ENCODE measurements at places on chromosomes 13 and 19.

- no peak for DNase-seq
Observed at GRCh38 chr19:35717665-35718344, at the start of gene KMT2B. TSS of gene KMT2B (plus strand) at chr19:35718003. CDS start at chr19:35718019, 16 bp downstream.

DNA sequence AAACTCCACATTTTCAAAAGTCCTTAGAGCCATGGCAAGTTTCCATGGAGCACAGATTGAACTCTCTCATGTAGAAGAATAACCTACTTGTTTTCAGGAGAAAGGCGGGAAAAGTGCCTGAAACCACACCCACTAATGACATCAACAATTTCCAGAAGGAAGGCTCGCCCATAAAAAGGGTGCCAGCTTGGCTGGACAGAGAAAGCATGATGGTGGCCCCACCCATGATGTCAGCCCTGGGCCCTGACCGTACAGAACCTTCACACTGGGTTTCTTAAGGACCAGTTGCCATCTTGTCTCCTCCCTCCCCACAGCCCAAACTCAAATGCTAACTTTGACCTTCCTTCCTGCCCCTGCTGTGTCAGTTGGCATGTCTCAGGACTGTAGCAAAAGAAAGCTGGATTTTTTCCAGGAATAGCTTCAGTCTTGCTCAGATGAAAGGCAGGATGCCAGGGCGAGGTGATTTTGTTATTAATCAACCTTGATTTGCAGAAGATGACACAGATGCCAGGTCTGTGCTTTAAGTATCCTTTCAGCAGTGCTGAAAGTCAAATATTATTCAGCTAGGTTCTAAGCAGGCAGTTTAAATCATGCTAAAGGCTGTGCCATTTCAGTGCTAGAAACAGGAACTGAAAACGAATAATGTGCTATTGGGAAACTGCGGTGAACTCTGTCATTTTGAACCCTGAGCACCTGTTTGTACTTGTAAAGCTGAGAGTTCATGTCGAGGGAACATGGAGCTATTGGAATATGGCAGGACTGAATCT, 89.5 kb upstream of the RFC3 start:
- DNase-seq = no peak

DNA sequence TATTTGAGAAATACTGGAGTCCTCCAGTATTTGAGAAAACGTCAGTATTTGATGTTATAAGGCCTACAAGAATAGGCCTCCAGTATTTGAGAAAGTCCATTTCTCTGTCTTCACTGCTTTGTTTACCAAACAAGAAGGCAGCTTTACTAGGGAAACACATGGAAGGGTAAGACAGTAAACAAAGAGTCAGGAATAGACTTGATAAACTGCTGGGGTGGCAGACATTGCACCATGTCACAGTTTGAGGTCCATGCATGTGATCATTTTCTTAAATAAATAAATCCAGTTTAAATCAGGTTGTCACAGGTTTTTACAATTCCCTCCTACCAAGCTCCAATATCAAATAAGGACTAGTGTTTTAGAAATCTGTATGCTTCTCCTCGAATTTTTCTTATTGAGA, 1431.0 kb upstream of the SPRY2 start:
- DNase-seq = no peak

GRCh38 chr19:39424934-39425333, 10.8 kb downstream of the RPS16 start:
- DNase-seq = no peak

- DNase-seq = no peak
Observed at GRCh38 chr13:98755116-98755515, 2.6 kb upstream of the SLC15A1 start.

- DNase-seq = no peak
Observed at GRCh38 chr19:32875428-32875827, 5.9 kb upstream of the SLC7A9 start.

GRCh38 chr13:35139591-35139990, 197.5 kb downstream of the NBEA start:
- no peak for DNase-seq

DNA sequence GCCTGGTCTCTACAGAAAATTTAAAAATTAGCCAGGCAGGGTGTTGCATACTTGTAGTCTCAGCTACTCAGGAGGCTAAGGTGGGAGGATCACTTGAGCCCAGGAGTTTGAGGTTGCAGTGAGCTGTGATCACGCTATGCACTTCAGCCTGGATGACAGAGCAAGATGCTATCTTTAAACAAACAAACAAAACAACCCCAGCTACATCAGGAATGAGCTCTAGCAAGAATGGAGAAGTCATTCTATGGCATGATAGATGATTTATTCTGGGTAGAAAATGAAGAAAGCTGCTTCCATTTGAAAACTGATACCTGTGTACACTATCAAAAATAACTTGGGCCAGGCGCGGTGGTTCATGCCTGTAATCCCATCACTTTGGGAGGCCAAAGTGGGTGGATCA, 15.8 kb upstream of the SHISA2 start:
- no peak for DNase-seq

DNA sequence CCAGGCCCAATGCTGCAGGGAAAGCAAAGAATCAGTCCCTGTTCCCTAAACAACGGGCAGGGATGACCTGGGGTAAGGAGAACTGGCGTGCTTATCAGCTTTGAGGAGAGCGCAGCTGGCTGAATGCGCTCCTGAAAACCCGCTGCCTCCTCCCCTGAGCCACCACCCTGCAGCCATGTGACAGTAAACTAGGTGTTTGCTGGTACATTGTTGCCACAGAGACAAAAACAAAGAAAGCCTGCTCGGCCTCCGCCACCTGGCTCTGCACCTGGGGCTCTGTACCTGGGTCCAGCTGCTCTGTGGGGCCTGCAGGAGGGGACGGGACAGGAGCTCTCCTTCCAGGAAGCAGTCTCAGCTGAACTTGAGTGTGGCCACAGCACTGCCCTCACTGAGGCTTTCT, 21.8 kb downstream of the MCF2L start:
- no peak for DNase-seq

DNA sequence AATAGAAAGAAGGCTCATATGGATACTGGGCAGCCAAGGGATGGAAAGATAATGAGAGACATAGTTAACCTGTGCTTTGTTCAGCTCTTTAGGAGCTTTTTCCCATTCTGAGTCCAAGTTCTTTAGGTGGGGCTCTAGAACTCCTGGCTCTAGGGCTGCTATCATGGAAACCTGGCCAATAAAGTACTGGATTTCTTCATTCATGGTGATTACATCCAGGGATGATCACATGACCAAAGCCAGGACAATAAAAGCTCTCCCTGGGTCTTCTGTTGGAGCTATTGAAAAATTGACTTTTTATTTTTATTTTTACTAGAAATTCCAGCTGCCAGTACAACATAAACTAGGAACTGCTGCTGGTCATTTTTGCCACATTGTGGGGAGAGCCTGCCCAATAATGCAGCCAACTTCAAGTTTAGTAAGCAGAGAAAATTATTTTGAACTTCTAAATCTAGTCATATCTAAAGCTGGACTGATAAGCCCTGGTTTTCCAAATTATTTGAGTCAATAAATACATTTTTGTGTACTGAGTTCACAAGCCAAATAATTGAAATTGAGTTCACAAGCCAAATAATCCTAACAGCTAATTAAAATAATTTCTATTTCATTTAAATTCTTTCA, 224.9 kb upstream of the STARD13 start:
- DNase-seq = no peak

DNA sequence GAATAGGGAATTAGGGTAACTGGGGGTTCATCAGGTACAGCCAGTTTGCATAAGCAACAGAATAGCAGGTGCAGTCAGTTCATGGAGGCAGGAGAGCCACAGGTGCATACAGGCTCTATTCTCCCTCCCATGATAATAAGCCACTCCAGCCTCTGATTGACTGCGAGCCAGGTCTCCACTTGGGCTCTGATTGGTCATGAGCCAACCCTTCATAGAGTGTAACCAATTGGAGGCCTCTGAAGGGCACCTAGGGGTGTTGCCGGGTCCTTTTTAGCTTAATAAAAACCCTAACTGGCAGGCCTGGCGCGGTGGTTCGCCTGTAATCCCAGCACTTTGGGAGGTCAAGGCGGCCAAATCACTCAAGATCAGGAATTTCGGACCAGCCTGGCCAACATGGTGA, 8.7 kb upstream of the CKM start:
- DNase-seq = no peak

DNA sequence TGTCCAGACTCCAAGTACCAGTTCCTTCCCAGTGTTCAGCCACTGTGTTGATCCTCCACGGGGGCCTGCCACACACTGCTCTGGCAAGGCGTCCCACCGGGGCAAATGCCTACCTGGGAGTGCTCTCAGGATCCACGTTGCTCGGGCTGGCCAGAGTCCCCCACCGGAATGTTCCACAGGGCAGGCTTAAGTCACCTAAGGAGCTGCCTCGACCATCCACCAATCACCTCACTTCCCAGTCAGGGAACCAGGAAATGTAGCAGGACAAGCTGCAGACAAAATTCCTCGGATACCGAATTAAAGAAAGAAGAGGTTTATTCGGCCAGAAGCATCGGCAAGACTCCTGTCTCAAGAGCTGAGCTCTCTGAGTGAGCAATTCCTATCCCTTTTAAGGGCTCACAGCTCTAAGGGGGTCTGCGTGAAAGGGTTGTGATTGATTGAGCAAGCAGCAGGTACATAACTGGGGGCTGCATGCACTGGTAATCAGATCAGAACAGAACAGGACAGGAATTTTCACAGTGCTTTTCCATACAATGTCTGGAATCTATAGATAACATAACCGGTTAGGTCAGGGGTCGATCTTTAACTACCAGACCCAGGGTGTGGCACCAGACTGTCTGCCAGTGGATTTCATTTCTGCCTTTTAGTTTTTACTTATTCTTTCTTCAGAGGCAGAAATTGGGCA, 56.9 kb upstream of the EDNRB start:
- no peak for DNase-seq

DNA sequence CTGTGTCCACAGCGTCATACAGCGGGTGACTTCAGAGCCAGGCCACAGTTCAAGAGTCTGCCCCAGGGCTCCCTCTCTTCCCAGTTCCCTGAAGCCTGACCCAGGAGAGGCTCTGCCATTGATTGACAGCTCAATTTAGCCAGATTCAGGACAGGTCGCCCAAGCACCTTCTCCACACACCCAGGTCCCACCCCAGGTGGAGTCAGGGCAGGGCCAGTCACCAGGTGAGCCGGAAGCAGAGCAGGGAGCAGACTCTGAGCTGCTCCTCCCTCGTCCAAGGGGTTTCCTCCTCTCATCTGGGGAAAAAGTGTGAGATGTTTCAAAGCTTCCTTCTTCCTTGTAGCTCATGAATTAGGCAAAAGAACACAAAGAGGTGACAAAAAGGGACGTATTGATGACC, 5.6 kb downstream of the CEACAM7 start:
- DNase-seq = no peak

- no peak for DNase-seq
Observed at GRCh38 chr19:7159105-7159933, 89.8 kb downstream of the ZNF557 start.

DNA sequence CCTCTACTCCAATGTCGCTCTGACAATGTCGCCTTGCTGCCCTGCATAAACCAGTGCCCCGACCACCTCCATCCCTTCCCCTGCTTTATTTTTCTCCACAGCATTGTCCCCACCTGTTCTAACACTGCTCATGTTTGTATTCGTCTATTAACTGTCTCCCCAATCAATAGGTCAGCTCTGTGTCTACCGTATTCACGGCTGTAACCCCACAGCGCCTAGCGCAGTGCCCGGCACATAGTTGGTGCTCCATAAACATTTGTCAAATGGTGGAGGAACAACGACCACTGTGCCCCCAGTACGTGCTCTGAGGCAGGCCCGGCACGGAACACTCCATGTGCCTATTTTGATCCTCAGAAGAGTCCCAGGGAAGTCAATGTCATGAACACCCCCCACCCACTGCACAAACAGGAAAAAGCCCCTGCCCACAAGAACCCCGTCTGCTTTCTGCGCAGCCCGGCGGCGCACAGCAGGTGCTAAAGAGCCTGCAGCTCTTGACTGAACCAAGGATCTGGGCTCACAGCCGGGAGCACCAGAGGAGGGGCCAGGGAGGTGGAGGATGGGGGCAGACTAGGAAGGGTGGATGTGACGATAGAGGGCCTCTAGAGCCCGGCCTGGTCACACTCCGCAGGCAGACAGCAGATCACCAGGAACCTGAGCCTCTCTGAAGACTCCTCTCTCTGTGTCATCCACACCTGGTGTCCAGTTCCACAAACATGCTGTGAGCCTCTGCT, 1.8 kb upstream of the CEACAM16 start:
- DNase-seq = no peak

- DNase-seq = no peak
Observed at GRCh38 chr13:37539170-37539569, 59.4 kb downstream of the POSTN start.

GRCh38 chr13:42363941-42364612, 92.1 kb downstream of the AKAP11 start:
- no peak for DNase-seq

DNA sequence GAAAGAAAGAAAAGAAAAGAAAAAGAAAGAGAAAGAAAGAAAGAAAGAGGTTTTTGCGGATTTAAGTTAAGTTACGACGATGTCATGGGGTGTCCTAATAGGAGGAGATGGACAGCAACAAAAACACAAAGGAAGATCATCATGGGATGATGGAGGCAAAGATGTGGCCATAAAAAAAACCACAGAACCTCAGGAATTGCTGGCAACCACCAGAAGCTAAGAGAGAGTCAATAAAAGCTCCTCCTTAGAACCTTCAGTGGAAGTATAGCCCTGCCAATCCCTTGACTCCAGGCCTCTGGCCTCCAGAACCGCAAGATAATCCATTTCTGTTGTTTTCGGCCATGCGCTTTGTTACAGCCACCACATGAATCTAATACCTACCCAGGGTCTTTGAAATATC, 11.5 kb downstream of the PLEKHA4 start:
- DNase-seq = no peak

GRCh38 chr13:42361701-42362100, 89.7 kb downstream of the AKAP11 start:
- no peak for DNase-seq

GRCh38 chr13:75365724-75366173, 116.2 kb downstream of the TBC1D4 start:
- DNase-seq = no peak

- no peak for DNase-seq
Observed at GRCh38 chr13:53501387-53501786, 472.8 kb downstream of the OLFM4 start.

DNA sequence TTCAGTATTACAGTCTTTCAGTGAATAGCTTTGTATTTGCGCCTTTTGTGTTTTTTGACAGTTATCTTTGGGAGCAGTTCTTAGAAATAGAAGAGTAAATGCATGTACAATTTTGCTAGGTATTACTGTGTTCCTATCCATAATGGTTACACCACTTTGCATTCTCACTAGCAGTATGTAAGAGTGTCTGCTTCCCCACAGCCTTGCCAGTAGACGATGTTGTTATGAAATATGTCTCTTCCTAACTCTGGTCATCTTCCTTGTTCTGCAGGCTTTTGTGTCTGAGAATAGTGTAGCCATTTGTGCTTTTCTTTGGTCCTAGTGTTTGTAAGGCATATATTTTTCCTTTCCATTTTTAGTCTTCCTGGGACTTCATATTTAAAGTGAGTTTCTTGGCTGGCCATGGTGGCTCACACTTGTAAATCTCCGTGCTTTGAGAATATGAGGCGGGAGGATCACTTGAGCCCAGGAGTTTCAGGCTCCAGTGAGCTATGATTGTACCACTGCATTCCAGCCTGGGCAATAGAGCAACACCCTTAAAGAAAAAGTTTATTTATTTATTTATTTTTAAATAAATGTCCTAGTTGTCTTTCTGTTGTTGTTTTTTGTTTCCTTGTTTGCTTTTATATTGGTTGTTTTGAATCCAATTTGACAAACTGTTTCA, 140.3 kb downstream of the PDS5B start:
- DNase-seq = no peak

Data from T-cell (primary cell).